Left lobe of liver (tissue), 2 donors: ENCODE measurements at places on chromosomes 4 and X.
A peak's percentile ranks its signal among the peaks of the same experiment; 100 is the strongest.

DNA sequence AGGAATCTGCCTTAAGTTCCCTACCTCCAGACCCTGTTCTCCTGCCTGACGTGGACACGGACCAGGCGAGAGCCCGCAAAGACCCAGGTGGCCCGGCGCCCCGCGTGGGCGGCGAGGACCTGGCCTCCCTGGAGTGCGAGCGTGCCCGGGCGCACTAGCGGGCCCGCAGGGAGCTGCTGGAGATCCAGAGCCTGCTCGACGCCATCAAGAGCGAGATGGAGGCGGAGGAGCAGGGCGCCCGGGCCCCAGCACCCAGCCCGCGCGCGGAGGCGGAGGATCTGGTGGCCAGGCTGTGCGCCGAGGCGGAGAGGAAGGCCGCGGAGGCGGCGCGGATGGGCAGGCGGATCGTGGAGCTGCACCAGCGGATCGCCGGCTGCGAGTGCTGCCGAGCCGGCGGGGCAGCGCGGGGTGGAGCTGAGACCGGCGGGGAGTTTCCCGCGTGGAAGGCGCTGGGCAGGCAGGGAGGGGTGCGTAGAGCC is 18.2 kb downstream of the MRFAP1 start:
- DNase-seq: peak; percentile 46

DNA sequence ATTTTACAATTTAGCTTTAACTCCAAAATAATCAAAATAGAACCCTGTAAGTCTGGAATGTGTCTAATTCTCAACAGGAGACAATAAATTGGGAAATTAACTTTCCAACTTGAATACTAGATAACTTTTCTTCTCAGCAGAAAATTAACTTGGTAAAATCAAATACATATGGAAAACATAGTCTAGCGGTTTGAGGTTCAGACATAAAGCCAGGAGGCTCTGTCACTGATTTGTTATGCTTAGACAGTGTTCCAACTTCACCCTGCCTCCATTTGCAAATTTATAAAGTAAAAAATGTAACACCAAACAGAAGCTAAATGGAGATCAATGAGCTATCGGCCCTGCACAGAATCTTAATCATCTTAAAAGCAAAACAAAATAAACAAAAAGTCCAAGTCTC is 46.3 kb downstream of the TBCK start:
- no peak for DNase-seq

GRCh38 chr4:83219344-83220331 is 65.0 kb downstream of the COQ2 start:
- DNase-seq: no peak

- DNase-seq: no peak
These were observed 30.6 kb downstream of the PCDH19 start for GRCh38 chrX:100379388-100379986.

- no peak for DNase-seq
These were observed 152.3 kb downstream of the CBR4 start for GRCh38 chr4:168857546-168858314.

GRCh38 chr4:15598644-15599043 is 56.5 kb downstream of the FBXL5 start:
- no peak for DNase-seq

- DNase-seq: no peak
These were observed 36.6 kb downstream of the PITX2 start for GRCh38 chr4:110586131-110586850.

GRCh38 chrX:96835660-96836289 is 47.9 kb upstream of the RPA4 start:
- DNase-seq: no peak

- no peak for DNase-seq
These were observed 26.5 kb downstream of the SPARCL1 start for GRCh38 chr4:87502580-87503238.

GRCh38 chr4:87209696-87210095 is 10.7 kb downstream of the KLHL8 start:
- DNase-seq: peak; percentile 71

- DNase-seq: no peak
These were observed 780 bp upstream of the NKRF start for GRCh38 chrX:119607018-119607389.

DNA sequence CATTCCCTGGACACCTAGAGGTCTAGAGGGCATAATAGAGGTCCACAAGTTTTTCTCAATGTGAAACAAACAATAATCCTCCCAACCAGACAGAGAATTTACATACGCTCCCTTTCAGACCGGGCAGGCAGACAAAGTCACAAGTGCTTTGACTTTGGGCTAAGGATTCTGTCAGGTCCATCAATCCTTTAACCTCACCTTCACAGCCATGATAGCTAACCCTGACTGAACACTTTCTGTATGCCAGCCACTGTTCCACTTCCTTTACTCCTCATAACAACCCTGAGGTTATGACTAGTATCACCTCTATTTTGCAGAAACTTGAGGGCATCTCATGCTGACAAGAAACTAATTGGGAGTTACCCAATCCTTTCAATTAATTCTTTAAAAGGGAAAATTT is 118.8 kb upstream of the AFF2 start:
- no peak for DNase-seq

DNA sequence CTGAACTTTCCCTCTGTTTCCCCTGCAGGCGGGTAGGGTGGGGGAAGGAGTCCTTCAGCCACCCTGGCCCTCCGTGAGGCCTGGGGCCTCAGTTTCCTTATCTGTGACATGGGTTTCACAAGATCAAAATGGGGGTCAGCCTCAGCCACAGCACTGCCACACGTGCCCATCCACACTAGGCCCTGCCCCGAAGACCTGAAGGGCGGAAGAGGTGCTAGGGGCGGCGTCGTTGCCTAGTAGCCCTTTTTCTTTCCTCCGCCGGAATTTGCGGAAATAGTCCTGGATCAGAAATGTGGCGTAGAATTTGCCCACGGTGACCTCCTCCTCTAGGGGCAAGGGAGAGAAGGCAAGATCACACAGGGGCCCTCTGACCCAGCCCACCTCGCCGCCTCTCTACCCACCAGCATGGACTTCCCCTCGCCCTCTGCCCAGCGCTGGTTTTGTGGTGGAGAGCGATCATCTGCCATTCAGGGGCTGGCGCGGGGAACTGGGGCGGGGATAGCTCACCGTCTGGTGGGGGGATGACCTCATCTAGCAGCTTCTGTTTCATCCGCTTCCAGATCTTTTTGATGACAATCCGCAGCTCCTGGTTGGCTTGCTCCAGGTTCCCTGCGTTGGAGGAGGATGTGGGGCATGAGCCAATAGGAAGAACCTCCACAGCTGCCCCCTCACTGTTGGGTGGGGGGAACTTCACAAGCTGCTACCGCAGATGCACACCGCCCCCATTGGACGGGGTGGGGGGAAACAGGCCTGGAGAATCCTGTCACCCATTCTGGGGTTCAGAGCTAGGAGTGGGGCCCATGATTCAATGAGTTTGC is 9.7 kb upstream of the SYP start:
- no peak for DNase-seq

GRCh38 chr4:58070726-58071125 is 960.5 kb upstream of the IGFBP7 start:
- DNase-seq: no peak

- DNase-seq: no peak
These were observed 10.4 kb downstream of the ACOT9 start for GRCh38 chrX:23732704-23733103.

DNA sequence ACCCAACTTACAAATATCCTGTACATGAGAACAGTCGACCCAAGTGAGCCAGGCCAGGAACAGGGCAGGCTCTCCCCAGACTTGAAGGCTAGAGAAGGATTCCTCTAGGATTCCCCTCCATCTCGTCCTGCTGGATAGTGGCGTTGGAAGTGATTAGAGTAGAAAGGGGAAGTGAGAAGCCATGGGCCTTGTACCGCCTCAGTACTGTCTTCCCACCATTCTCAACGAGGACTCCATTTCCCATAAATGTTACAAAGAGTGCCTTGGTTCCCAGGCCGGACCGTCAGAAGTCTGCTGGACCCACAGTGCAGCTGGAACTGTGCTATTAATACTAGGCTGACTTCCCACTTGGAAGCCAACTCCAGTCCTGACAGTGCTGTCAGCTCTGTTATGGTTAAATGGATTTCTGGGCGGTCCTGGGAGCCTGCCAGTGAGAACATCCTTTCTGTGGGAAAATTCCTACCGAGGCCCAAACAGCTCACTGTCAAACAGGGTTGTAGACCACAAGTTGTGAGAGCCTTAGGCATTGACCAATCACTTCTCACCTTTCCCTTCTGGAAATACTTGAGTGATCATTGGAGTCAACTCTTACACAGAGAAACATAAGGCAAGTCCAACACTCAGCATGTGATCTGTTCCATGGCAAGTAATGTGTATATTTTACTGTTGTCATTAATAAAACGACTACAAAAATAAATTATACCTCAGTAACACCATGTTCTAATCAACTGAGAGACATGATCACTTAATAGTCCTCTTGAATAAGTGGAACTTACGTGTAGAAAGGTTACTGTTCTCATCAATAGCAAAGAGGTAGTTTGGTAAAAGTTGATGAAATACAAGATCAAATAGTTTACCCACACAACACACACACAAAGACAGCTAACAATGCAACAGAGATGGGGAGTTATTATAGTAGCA is 58.4 kb downstream of the AMELX start:
- DNase-seq: no peak

DNA sequence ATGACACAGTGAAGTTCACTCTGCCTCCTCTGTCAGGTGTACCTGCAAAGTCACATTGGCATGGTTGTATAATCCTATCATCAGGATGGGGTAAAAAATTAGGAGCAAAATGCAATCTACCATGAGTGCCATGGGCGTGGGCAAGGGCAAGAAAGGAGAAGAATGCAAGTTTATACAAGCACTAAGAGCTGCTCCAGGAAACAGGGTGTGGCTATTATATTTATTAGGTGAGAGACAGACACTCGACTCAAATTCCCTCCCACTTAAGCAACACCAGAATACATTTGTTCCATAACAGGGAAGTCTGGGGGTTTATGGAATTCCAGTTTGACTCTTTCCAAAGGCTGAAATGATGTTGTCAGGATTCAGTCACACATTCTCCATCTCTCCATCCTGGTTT is 378.8 kb downstream of the BCOR start:
- DNase-seq: no peak

GRCh38 chrX:148567229-148567628 is 66.8 kb downstream of the AFF2 start:
- DNase-seq: no peak

GRCh38 chr4:111556851-111557250 is 588.4 kb upstream of the FAM241A start:
- no peak for DNase-seq

DNA sequence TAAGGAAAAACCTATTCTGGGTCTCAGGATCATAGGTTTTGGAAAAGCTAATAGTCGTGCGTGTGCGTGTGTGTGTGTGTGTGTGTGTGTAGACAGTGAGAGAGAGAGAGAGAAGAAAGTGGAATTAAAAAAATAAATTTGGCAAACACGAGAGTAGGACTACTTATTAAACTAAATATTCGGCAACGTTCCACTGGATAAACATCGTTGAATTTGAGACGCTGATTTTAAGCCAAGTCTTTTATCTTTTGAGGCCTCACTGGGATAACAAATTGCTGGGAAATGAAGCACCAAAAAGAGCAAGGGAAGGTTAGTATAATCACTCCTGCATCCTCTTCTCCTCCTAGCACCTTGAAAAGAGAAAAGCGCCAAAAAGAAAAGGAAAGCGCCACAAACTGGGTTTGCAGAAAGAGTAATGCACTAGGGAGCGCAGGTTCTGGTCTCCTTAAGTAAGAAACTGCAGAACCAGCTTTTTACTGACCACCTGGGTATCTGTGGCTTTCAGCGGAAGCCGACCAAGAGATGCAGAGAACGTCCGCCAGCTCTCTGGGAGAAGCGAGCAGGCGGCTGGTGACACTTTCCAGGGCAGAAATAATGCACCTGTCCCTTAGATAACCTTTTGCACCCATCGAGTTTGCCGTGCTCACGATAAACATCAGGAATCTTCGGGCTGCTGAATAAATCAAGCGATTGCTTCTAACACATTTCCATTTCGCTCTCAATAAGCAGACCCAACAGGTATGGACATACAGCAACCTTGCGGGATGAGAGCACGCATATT is 3.4 kb downstream of the ATOH1 start:
- DNase-seq: no peak

GRCh38 chrX:23333842-23334520 is 668 bp upstream of the PTCHD1 start:
- no peak for DNase-seq

DNA sequence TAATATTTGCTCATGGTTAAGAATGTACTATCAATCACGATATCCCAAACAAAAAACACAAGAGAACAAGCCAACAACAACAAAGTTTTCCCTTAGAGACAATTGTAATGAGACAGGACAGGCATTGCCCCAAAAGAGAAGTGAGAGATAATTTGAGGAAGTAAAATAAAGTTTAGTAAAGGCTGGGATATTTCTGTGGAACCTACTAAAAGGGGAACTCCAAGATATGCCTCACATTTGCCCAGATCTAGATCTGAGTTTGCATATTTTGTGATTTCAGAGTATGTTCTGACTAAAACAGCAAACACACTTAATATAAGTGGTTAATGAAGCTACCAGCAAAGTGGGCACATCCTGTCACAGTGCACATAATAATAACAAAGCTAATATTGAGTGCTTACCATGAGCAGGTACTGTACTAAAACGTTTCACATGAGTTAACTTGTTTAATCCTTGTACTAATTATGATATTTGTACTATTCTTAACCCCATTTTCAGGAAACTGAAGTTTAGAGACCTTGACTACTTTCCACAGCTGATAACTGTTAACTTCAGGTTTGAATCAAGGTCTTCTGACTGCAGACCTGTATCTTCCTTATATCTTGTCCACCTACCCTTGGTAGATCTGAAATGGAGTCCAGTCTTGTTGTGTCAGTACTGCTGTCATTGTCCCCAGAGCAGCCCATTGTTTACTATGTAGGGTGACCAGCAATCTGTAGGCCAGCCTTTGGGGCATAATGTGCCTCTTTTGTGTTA is 26.0 kb upstream of the BMP2K start:
- DNase-seq: no peak

- DNase-seq: no peak
These were observed 197.0 kb downstream of the BCOR start for GRCh38 chrX:39900777-39901170.
